ENCODE measurements at places on chromosomes 7 and 10. TPM values are rescaled to one million over a fixed set of nuclear protein-coding genes. Genes with fewer than 3 reads are reported as not detected.

- DNase-seq: peak; percentile 66
- H3K36me3 ChIP-seq: no peaks in the 10 kb centered on the region
- no peak overlapping the region for H3K4me3 ChIP-seq
- H3K27me3 ChIP-seq: no peaks in the 10 kb centered on the region
Observed at GRCh38 chr10:34628174-34628796, 186.8 kb downstream of the PARD3 start.

DNA sequence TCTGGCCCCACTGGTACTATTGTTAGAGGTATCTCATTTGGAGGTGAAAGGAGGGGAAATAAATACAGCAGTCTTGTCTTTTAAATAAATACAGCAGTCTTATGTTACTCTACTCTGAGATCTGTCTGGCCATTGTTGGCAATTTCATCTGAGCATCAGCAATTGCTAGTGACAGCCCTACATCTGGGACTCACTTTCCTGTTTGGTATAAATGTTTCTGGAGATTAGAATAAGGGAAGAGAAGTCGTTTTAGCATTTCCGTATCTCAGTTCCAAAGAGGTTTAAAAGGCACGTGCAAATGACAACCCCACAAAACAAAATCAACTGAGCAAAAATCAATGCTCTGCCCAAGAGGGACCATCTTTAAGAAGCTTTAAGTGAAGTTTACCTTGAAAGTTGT, 18.1 kb upstream of the CNNM2 start:
- H3K4me3 ChIP-seq: no peak overlapping the region
- no peak for DNase-seq
- no peaks in the 10 kb centered on the region for H3K27me3 ChIP-seq

GRCh38 chr10:74669210-74669609, 157.2 kb upstream of the KAT6B start:
- peak; percentile 52 for DNase-seq
- H3K27ac ChIP-seq: peak overlapping the region; percentile 18
- no peaks in the 10 kb centered on the region for H3K4me1 ChIP-seq
- H3K4me3 ChIP-seq: no peak overlapping the region

GRCh38 chr10:133555521-133555920, 9.9 kb downstream of the SYCE1 start:
- H3K4me1 ChIP-seq: no peaks in the 10 kb centered on the region
- H3K4me3 ChIP-seq: no peak overlapping the region

DNA sequence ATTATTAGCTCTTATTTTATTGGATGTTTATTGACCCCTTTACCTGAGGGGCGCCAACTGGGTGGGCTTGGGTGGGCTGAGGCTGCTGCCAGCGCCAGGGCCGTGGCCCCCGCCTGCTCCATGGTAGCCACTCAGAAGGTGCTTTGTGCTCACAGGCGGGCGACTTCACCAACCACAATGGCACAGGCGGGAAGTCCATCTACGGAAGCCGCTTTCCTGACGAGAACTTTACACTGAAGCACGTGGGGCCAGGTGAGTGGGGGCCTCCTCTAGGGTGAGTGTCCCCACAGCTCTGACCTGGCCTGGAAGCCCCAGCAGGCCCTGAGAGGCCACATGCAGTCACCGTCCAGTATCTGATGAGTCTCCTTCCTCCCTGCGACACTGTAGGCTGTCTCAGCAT, 4.1 kb downstream of the PPIF start:
- peaks cover 57% of the 10 kb centered on the region for H3K36me3 ChIP-seq
- peaks cover 13% of the 10 kb centered on the region for H3K4me1 ChIP-seq
- DNase-seq: no peak
- H3K4me3 ChIP-seq: no peak overlapping the region

DNA sequence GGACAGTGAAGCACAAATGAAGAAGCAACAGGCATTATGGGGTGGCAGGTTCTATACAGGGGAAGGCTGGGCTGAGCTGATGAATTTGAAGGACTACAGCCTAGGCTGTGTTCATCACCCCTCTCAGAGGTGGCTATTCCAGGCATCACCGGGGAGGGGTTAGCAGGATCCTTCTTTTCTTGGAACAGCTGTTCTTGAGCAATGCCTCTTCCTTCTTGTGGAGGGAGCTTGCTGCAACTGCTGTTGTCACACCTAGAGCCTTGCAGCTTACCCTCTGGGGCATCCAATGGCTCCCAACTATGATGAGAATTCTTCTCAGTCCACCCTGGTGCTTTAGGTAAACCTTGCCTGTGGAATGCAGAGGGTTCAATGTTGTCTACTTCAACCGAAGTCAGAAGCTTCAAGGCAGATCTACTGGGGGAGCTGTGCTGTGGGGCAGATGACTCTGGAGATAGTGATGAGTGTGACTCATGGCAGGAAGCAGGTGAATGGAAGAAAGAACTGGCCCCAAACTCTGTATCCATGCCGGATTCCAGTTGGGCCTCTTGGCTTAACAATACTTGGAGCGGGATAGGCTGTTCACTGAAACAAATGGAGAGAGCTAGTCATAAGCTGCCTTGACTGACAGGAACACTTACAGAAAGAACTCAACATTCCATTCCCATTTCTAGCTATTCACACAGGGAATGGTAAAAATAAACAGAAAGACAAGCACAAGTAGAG, 21.5 kb upstream of the PPP3CB start:
- no peaks in the 10 kb centered on the region for H3K4me1 ChIP-seq
- no peaks in the 10 kb centered on the region for H3K27me3 ChIP-seq
- H3K4me3 ChIP-seq: no peak overlapping the region
- DNase-seq: no peak
- H3K36me3 ChIP-seq: peaks cover 7% of the 10 kb centered on the region

GRCh38 chr10:43124574-43125273, 13.5 kb upstream of the CSGALNACT2 start:
- DNase-seq: no peak
- H3K4me3 ChIP-seq: no peak overlapping the region
- no peaks in the 10 kb centered on the region for H3K36me3 ChIP-seq
- H3K27me3 ChIP-seq: no peaks in the 10 kb centered on the region
- no peak overlapping the region for H3K27ac ChIP-seq
- H3K4me1 ChIP-seq: peaks cover 4% of the 10 kb centered on the region

DNA sequence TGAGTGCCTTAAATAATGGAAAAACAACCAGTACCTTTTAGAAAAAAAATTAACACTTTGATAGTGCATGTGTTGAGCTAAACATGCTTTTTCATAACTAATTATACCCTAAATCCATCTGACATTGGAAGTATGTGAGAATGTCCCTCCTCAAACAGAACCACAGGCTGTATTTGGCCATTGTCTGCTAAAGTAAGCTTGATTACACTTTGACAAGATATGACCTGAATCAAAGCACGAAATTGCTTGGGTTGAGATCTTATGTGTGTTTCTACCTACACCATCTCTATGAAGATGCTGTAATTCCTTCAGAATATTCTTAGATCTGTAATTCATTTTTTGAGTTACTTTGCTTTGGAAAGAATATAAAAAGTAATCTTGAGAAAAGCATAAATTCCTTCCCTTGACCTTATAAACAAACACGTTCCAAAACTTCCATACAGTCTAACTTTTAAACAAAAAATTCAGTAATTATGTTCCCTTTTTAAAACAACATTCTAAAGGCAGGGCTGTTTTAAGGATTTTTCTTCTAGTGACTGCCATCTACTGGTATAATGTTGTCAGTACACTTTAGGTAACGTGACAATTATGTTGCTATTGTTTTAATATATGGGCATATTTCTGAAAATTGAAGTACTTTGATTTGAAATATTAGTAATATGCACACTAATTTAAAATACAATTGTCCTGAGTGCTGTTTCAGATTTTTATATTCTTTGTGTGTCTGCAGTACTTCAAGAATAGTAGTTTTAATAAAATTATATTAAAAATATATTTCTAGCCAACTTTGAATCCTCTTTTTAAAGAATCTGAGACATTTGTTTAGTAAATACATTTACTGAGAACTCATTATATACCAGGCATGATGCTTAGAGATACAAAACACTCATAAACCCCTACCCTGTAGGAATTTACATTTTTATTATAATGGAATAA, 20.9 kb downstream of the CD36 start:
- peak; percentile 31 for DNase-seq
- no peak overlapping the region for H3K4me3 ChIP-seq
- H3K36me3 ChIP-seq: no peaks in the 10 kb centered on the region
- no peaks in the 10 kb centered on the region for H3K27me3 ChIP-seq
- no peak overlapping the region for H3K27ac ChIP-seq

DNA sequence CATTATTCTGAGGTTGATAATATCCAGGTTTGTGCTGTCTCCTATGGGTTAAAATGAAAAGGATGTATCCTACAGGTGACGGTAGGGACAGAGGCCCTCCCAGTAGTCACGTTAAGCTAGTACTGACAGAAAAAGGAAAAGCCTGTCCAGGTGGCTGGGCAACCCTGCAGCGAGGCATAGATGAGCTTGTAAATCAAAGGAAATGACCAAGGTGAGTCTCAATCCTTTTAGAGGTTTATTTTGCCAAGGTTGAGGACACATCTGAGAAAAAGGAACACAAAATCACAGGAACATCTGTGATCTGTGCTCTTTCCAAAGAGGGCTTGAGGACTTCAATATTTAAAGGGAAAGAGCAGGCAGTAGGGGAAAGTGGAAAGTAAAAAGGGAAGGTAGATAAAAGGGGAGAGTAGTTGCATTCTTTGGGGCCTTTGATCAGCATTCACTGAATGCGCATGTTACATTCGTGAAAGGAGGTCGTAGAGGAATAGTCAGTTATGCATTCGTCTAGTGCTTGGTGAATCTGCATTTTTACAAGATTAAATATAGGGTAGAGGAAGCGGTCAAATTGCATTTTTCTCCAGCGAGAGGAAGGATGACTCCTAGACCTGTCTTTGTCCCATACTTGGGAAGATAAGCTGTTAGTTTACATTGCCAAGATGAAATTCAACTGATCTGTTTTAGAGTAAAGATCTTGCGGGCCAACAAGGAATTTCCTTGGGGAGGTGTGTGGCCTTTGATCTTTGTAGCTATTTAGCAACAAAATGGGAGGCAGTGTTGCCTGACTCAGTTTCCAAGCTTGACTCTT, 884 bp upstream of the GSTO1 start:
- H3K4me3 ChIP-seq: peak overlapping the region; percentile 90
- no peak overlapping the region for H3K27ac ChIP-seq
- H3K36me3 ChIP-seq: peaks cover 13% of the 10 kb centered on the region
- no peak for DNase-seq

DNA sequence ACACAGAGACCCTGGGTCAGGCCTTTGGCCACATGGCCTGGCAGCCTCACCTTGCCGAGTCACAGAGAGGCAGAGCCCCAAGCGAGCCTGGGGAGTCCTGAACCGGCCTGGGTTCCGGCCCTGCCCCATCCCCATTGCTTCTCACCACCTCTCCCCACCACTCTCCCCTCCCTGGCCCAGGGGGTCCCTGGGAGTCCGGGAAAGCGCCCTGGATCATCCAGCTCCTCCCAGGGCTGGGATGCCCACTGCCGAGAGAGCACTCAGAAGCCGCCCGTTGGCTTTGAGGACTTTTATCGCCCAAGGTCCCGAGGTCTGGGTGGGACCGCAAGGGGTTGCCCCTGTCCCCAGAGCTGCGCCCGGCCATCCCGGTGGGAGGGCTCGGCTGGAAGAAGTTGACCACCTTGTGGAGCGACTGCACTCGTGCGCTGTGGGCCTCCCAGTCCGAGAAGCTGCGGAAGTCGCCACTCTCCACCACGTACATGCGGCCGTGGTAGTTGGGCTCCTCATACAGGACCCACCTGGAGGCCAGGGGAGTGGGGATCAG, 8.1 kb downstream of the CRYGN start:
- no peak overlapping the region for H3K27ac ChIP-seq
- no peaks in the 10 kb centered on the region for H3K36me3 ChIP-seq
- no peaks in the 10 kb centered on the region for H3K27me3 ChIP-seq
- 0 out of 2 replicates have a peak, but pooled peaks cover 8% of the 10 kb centered on the region for H3K4me1 ChIP-seq

GRCh38 chr7:363626-364025, 73.7 kb downstream of the FOXL3 start:
- no peak for DNase-seq
- H3K4me1 ChIP-seq: peaks cover 5% of the 10 kb centered on the region
- H3K27me3 ChIP-seq: peaks cover 6% of the 10 kb centered on the region
- no peak overlapping the region for H3K4me3 ChIP-seq

DNA sequence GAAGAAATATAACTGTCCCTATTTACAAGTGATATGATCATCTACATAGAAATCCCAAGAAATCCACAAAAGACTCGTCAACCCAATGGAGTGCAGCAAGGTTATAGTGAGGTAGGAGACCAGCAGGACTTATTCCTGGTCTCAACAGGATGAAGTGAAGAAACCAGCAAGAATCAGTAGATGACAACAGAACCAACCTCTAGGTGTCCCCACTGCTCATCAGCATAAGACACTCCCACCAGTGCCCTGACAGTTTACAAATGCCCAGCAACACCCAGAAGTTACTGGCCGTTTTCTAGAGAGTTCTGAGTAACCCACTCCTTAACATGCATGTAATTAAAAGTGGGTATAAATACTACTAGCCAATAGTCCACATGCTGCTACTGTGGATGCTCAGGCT, 470.5 kb upstream of the LRRTM3 start:
- no peak overlapping the region for H3K4me3 ChIP-seq
- no peaks in the 10 kb centered on the region for H3K27me3 ChIP-seq
- H3K27ac ChIP-seq: no peak overlapping the region
- no peak for DNase-seq
- no peaks in the 10 kb centered on the region for H3K36me3 ChIP-seq
- no peaks in the 10 kb centered on the region for H3K4me1 ChIP-seq

DNA sequence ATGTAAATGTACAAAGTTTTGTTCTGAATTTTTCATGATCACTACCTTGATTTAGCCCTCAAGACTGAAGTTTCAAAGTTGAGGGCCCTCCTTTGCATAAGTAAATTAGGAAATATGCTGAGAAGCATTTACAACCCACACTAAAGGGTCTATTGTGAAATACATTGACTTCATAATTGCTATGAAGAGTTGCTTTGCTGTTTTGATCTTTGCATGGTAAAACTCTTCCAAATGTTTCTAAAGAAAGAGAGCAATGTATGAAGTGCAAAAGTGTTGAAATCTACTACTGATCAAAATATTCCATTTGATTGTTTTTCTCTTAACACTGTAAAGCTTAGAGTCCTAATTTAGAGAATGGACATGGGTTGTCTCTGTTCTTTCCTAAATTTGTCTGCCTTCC, 77.2 kb downstream of the C7orf25 start:
- H3K4me1 ChIP-seq: no peaks in the 10 kb centered on the region
- H3K36me3 ChIP-seq: no peaks in the 10 kb centered on the region
- no peak for DNase-seq
- H3K27me3 ChIP-seq: peaks cover 46% of the 10 kb centered on the region
- H3K4me3 ChIP-seq: no peak overlapping the region
- H3K27ac ChIP-seq: no peak overlapping the region

DNA sequence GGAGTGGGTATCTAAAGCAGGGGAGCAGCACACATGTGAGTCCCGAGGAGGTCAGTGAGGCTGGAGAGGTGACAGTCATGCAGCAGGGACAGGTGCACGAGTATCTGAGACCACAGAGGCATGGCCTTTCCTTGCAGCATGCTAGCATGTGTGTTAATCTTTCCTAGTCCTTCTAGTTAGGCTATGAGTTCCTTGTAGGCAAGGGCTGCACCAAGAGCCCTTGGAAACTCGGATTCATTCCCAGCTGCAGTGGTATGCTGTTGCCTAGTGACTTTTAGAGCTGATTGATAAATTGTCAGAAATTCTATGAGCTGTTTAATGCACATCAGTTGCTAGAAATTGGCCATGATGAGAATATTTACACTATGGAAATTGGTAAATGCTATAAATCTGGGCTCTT, 132.0 kb downstream of the SORCS3 start:
- no peaks in the 10 kb centered on the region for H3K36me3 ChIP-seq
- H3K27me3 ChIP-seq: no peaks in the 10 kb centered on the region
- H3K4me3 ChIP-seq: no peak overlapping the region

Gene PCLO
- 0.51 TPM for polyA plus RNA-seq

Gene NUTM2E
- polyA plus RNA-seq: 0.19 TPM

Gene SEMA4G
- 16.2 TPM for polyA plus RNA-seq

Gene RGR
- not detected for polyA plus RNA-seq

Gene SLC39A12
- polyA plus RNA-seq: not detected

Gene C7orf57
- polyA plus RNA-seq: 0.41 TPM

Gene VWDE
- 0.03 TPM for polyA plus RNA-seq

Measured in SK-N-SH (cell line).